ENCODE measurements at places on chromosomes 5 and 9.

GRCh38 chr9:128122809-128123175 is 4.7 kb downstream of the PTGES2 start:
- DNase-seq = no peak

DNA sequence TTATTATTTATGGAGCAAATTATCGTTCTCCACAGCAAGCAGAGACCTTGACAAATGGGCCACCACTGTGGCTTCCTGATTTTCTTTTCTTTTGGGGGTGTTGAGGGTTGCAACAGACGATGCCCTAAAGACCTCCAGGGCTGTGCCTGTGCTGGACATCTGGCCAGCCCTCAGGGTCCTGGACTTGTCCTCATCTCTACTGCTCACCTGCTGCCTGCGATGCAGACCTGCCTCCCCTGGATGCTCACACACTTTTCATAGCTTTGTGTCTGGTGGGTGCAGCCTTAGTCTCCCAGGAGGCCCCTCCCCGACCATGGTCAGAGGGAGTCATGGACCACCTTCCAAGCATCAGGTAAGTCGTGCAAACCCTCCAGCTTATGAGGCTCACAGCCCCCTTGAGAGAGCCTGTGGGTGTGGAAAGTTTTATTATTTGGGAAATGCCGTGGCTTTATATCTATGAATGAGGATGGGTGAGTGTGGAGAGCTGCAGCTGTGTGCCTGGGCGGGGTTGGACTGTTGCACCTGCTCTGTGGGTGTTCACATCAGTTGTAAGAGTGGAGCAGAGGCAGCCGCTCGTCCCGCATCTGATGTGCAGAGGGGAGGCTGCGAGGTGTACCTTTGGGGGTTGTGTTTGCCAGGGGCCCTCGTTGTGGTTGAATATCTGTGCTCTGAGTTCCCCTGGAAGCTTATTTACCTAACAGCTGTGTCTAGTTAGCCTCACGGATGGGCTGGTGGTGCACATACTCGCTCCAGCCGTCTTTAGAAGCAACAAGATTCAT is 126.3 kb upstream of the IRX4 start:
- DNase-seq = no peak

DNA sequence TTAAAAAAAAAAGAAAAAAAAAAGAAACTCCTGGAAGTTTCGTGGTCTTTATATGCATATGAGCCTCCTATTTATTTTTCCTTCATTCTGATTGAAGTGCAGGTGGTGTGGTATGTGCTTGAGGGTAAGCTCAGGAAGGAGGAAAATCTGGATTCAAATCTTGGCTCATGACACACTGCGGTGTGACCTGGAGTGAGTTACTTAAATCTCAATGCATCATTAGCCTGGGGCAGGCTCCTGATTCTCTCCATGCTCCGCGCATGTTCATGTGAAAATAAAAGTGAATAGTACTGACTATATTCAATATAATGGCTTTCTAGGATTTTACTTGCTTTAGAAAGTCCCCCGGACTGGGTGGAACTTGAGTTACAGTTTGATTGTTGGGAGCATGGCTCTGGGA is 35.6 kb downstream of the PTTG1 start:
- no peak for DNase-seq

DNA sequence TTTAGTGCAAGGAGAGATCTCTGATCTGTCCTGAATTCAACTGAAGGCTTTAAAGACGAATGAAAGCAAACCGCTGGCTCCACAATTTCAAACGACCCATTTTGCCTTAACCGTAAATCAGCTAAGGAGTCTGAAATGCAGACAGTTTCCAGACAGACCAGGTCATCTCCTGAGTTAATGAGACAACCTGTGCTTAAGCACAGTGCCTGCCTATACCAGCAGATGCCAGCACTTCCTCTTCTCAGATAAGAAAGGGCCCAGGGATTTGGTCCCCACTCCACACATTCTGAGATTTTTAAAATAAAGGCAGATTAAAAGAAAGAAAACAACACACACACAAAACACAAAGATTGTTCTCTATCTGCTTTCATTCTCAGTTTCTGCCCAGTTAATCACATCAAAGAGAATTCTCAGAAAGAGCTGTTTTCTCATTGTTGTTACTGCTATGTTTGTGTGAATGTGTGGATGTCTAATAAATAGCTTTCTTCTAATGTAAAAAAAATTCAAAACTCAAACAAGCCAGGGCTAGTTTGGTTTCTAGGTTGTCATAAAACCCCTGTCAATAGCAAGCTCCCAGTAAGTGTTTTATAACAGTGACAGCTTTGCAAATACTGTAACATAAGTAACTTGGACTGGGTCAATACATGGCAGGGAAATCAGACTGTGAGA is 157.7 kb upstream of the SLC24A2 start:
- DNase-seq = no peak

DNA sequence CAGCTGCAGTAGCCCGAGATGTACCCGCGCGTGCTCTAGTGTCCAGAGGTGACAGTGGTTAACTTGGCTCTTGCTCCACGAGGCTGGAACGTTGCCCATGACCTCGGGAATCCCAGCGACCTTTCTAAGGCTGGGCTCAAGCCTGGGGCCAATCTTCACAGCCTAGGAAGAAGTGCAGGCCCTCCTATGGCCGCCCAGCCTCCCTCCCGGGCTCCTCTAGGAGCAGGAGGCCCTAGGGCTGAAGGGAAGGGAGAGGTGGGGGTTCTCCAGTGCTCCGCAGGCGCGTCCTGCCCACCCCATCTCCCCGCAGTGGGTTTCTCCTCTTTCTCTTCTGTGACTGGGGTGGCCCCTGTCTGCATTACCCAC is 13.3 kb downstream of the NR2F1 start:
- DNase-seq = no peak

- no peak for DNase-seq
These were observed 506.3 kb upstream of the WWC1 start for GRCh38 chr5:167785106-167785505.

Measured in stimulated activated CD8-positive, alpha-beta memory T cell treated with anti-CD3 and anti-CD28 coated beads, Interleukin-7, amount 100 ng/mL, for 1 hour (primary cell).